ENCODE measurements at places on chromosomes 1 and 21. TPM values are rescaled to one million over a fixed set of nuclear protein-coding genes. Genes with fewer than 3 reads are reported as not detected.

Gene PSEN2
- 19.5 TPM for polyA plus RNA-seq

Gene SLC45A3
- polyA plus RNA-seq = not detected

Gene ANGPTL3
- polyA plus RNA-seq = not detected

Gene SLC25A24
- 4.7 TPM for polyA plus RNA-seq

Gene C4BPA
- not detected for polyA plus RNA-seq

Gene E2F2
- polyA plus RNA-seq = 1.3 TPM

Gene ANKRD65
- polyA plus RNA-seq = not detected

Gene UBIAD1
- 29.6 TPM for polyA plus RNA-seq

Gene LCE3D
- not detected for polyA plus RNA-seq

Gene ZBTB18
- polyA plus RNA-seq = 0.99 TPM

Gene MCOLN2
- polyA plus RNA-seq = 1.4 TPM

Gene IL20
- not detected for polyA plus RNA-seq

Gene MYBPH
- not detected for polyA plus RNA-seq

Gene KRTAP19-3
- polyA plus RNA-seq = not detected

Gene ELF3
- polyA plus RNA-seq = 0.26 TPM

Gene PGBD5
- not detected for polyA plus RNA-seq

Gene RAB7B
- polyA plus RNA-seq = not detected

Gene NHLH1
- polyA plus RNA-seq = not detected

Gene TIAM1
- polyA plus RNA-seq = 9.1 TPM

Gene PODN
- polyA plus RNA-seq = 4.3 TPM

Gene KCNN3
- not detected for polyA plus RNA-seq

Gene VCAM1
- not detected for polyA plus RNA-seq

Gene SLC6A9
- polyA plus RNA-seq = not detected

Gene CREB3L4
- 17.6 TPM for polyA plus RNA-seq

Gene FNBP1L
- not detected for polyA plus RNA-seq

Gene MAP10
- polyA plus RNA-seq = 1.7 TPM

Gene NCAM2
- not detected for polyA plus RNA-seq

Gene CD5L
- not detected for polyA plus RNA-seq

Gene RASAL2
- polyA plus RNA-seq = not detected

Gene IL12RB2
- polyA plus RNA-seq = 68.1 TPM

Gene OR2T11
- not detected for polyA plus RNA-seq

Gene HMGN1
- 322 TPM for polyA plus RNA-seq

Gene HORMAD1
- polyA plus RNA-seq = not detected

Gene OR2L8
- not detected for polyA plus RNA-seq

Gene KCND3
- 0.35 TPM for polyA plus RNA-seq

Gene MEF2D
- 22.8 TPM for polyA plus RNA-seq

Gene RO60
- 151 TPM for polyA plus RNA-seq

Gene MFAP2
- polyA plus RNA-seq = not detected

Gene MAPKAPK2
- 4.1 TPM for polyA plus RNA-seq

Gene CA6
- not detected for polyA plus RNA-seq

Gene TRNP1
- polyA plus RNA-seq = not detected

Gene PAQR7
- polyA plus RNA-seq = not detected

Gene KCNT2
- polyA plus RNA-seq = not detected

Gene HRNR
- polyA plus RNA-seq = not detected

Gene CFAP141
- polyA plus RNA-seq = not detected

Gene WDR64
- not detected for polyA plus RNA-seq

Gene CAPZB
- 644 TPM for polyA plus RNA-seq

Gene OR2T35
- polyA plus RNA-seq = not detected

Gene RAB3B
- polyA plus RNA-seq = not detected

Gene MATN1
- not detected for polyA plus RNA-seq

Gene CYP4A11
- polyA plus RNA-seq = not detected

Gene CLEC20A
- 0.56 TPM for polyA plus RNA-seq

Gene PATJ
- polyA plus RNA-seq = 2.9 TPM

Gene TRIM46
- 0.43 TPM for polyA plus RNA-seq

Gene DCST2
- not detected for polyA plus RNA-seq

Measured in immature natural killer cell (primary cell).